ENCODE measurements at places on chromosomes 12 and 14.

DNA sequence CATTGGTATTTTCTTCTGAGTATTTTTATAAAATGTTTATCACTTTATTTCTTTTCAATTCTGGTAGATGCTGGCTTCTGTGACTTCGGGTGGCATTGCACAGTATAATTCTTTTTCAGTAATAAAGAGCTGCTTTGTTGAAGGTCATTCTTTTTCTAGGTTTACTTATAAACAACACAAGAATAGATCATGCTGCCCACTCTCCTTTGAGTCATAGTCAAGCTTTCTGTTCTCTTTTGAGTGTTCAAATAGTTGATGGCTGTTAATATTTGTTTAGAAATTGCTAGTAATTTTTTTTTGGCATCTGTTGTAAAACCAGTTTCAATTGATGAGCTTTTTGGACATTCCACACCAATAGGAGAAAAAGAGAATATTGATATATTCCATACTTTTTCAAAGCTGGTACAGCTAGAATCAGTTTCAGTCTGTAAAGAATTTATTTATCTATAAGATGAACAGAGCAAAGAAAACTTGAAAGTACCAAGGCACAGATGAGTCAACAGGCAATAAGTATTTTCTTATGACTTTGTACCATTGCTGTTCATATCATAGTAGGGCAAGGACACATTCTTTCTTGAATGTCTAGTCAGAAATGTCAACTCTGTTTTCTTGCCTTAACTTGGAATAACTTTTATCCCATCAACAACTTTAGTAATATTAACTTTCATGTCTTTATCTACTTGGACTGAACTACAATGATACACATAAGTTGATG is 513.0 kb upstream of the SEL1L start:
- DNase-seq = no peak

- no peak for DNase-seq
Observed at GRCh38 chr12:68790081-68790951, 17.7 kb upstream of the MDM2 start.

DNA sequence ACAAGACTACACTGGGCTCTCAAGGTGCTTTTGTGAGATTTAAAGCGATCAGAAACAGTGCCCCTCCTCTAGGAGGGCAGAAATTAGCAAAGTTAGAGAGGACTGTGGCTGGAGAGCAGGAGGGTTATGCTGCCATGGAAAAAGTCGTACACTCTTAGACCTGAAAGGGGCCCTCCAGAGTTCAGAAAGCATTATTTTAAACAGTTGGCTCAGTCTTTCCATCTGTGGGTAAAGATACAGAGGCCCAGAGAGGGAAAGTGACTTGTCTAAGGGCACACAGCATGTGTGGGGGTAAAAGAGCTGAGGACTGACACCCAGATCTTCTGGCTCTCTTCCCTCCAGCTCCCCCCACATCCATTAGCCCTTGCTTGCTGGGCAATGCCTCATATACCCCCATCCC is 47.1 kb downstream of the FOXN4 start:
- no peak for DNase-seq

GRCh38 chr12:108305520-108305919 is 33.6 kb downstream of the CMKLR1 start:
- DNase-seq = no peak

DNA sequence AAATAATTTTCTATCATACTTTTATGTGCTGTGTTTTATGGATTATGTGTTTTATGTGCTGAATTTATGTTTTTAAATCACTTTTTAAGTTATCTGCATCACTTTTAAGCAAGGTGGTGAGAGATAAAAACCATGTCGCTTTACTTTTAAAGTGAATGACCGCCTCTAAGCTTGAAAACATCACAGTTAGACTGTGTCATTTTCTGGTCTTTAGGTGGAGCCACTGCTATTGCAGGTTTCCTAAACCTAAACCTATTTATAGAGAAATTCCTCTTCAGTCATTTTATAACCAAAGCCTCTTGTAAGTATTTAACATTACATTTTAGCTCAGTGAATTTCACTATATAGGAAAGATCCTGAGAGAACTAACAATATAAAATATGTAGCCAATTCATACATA is 21.0 kb upstream of the MDM2 start:
- no peak for DNase-seq

DNA sequence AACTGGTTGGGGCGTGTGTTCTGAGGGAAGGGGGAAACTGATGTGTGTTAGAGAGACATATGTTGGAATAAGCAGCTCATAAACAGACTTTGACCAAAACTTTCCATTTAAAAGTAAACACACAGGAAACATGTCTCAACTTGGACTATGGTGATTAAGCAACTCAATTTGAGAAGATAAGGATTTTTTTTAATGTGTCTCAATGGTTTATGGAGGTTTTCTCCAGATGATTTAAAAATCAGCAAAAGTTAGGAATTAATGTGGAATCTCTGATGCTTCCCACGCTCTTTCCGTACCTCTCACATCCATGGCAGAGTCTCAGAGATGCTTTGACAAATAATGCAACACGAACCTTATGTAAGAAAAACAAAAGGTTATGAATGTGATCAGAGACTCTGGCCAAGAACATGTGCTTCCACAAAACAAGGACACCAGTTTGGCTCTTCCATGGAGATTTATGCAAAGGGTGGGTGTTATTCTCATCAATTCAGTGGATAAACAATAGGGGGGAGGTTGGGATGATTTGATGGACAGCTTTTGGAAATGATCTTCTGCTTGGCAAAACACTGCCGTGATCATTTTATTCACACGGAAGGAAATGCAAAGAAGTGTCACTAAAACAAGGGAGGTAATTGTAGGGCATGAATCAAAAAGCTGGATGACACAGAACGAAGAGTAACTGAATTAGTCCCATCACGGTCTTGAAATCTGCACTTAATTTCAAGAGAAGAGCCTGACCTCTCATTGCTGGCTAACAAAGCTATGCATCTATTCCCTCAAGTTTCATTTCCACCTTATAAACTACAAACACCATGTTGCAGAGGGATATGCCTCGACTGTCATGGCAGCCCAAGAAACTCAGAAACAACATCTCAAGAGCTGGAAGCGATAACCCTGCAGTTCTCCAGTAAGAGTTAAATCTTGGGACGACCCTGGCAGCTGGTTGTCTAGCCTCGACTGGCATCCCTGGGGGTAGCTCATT is 76.5 kb downstream of the FOXN3 start:
- no peak for DNase-seq

DNA sequence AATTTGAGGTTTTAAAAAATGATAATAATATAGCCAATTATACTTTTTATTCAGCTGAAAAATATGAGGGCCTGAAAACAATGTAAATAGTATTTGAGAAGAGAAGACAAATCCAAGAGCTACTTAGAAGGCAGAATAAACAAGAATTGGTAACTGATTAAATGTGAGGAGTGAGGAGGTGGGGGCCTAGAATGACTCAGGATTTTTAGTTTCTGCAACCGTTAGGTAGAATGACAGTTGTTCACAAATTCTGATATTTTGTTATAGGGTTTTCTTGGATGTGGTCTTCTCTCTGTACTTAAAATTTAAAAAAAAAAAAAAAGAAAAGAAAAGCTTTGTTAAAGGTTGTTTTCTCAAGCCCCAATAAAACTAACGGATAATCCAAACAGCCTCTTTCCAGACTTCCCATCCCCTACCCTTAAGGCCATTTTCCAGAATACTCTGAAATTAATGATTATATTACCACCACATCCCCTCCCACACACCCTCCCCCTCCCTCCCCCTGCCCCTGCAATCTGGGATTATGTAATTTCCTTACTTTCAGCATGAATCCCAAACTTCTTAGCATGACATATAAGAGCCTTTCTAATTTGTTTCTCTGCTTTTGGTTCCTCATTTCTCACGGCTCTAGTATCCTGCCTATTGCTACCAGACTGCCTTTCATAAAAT is 50.4 kb downstream of the LRP6 start:
- no peak for DNase-seq

All from stimulated activated CD4-positive, alpha-beta T cell treated with anti-CD3 and anti-CD28 coated beads, Interleukin-1b, Interleukin-23, amount 100 ng/mL, for 1 hour (primary cell).